ENCODE measurements at places on chromosomes 1 and 21.

DNA sequence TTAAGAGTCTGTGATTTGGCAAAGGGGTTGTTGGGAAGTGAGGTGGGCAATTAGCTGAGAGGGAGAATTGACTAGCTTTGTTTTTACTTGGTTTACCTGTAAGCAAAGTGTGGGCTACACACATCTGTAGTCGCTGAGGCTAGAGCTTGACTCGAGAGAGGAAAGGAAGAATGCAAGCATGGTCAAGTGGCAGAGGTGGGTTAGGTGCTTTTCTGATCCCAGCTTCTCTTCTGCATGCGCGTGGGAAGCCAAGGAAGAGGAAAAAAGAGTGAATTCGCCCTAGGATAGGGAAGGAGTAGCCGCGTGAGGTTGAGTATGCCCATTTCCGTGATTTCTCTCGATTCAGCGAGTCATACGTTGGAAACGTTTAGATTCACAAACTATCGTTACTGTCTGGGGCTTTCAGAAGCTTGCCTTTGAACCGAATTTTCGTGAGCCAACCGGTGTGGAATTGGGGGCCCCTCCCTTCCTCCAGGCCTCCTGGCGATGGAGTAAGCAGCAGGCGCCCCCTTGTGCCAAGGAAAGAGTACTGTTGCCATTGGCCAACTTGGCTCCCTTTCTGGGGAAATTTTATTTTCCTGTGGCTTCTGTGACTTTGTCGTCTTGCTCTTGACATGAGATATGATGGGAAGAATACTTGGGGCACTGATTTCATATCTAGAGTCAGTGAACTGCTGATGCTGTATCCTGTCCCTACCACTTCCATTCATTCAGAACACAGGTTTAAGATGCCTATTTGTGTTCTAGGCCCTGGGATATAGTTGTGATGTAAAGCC lies 1.3 kb downstream of the PIGV start:
- DNase-seq = peak; percentile 65

DNA sequence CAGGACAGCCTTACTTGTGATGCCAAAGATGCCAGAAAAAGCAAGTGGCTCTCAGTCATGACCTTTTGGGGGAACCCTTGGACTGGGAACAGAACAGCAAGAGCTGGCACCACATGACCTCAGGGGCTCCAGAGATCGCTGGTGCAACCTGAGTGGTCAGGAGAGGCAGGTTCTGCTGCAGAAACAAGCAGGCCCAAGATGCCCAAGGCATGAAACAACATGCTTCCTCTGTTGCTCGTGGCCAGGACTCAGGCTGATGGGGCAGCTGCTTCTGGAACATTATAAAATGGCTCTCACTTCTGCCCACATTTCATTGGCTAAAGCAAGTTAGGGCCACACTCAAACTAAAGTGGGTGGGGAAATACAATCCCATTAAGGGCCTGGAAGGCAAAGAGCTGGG lies 17.7 kb upstream of the CLSTN1 start:
- DNase-seq = no peak

DNA sequence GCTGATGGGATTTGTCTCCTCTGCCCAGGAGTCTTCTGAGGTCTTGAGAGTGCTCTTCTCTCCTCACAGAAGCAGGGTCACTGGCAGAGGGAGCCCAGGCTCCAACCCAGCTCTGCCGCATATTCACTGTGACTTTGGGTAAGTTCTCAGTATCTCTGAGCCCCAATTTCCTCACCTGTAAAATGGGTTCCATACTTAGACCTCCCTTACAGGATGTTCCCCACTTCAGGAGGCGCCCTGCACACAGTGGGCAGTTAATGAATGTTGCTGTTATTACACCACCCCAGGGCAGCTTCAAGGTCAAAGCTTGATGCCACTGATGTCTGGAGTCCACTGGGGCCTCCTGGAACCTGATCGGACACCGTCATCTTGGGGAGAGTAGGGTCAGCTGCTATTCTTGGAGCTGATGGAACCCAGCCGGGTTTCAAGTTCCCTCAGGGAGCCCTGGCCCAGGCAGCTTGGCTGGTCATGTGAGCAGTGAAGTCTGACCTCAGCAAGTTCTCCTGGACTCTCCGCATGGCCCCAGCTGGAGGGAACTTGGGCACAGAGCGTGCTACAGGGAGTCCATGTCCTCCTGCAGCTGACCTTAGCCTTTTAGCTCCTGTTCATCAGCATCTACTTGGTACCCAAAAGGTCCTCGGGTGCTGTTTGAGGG lies 21.8 kb downstream of the COA7 start:
- no peak for DNase-seq

- DNase-seq = no peak
These were observed 111.8 kb downstream of the FGGY start for GRCh38 chr1:59408608-59409240.

DNA sequence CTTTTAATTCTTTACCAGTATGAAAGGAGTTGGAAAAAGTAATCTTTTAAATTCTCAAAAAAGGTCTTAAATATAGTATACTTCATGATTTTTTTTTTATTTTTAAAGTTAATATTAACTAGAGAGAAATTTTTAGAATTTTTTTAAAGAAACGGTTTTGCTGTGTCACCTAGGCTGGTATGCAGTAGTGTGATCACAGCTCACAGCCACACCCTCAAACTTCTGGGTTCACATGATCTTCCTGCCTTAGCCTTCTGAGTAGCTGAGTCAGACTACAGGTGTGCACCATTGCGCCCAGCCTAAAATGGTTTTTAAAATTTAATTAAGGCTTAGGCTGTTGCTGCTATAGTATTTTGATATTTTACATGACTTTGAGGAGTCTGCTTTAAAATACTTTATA lies 52.4 kb downstream of the TLCD4 start:
- DNase-seq = no peak

GRCh38 chr1:46802081-46802480 lies 3.2 kb downstream of the CYP4B1 start:
- DNase-seq = no peak

GRCh38 chr1:9881838-9882249 lies 28.2 kb downstream of the CTNNBIP1 start:
- DNase-seq = no peak

- DNase-seq = no peak
These were observed 268.0 kb downstream of the ATG4C start for GRCh38 chr1:63051886-63052285.

DNA sequence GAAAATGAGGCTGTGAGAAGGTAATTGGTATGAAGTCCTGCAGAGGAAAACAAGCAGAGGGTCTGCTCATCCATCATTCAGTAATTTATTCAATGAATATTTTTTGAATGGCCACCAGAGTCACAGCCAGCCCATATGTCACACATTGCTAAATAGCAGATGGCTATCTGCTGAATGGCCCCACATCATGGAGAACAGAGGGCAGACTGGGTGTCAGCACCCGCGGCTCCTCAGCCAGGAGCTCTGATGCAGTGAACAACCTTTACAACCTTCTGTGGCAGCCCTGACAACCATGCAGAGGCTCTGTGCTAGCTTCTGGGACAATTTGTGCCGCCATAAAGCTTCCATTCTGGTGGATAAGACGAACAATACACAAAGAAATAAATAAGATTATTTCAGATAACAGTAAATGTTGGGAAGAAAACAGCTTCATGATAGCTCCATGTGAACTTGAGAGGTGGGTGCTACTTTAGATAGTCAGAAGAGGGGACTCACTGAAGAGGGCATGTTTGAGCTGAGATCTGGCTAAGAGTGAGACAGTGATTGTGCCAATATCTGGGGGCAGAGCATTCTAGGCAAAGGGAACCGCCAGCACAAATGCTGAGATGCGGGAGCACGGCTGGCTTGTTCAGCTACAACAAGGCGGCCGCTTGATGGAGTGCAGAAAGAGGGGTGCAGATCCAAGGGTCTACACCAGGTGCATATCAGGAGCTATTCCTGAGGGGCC lies 2.8 kb upstream of the C1orf210 start:
- no peak for DNase-seq

DNA sequence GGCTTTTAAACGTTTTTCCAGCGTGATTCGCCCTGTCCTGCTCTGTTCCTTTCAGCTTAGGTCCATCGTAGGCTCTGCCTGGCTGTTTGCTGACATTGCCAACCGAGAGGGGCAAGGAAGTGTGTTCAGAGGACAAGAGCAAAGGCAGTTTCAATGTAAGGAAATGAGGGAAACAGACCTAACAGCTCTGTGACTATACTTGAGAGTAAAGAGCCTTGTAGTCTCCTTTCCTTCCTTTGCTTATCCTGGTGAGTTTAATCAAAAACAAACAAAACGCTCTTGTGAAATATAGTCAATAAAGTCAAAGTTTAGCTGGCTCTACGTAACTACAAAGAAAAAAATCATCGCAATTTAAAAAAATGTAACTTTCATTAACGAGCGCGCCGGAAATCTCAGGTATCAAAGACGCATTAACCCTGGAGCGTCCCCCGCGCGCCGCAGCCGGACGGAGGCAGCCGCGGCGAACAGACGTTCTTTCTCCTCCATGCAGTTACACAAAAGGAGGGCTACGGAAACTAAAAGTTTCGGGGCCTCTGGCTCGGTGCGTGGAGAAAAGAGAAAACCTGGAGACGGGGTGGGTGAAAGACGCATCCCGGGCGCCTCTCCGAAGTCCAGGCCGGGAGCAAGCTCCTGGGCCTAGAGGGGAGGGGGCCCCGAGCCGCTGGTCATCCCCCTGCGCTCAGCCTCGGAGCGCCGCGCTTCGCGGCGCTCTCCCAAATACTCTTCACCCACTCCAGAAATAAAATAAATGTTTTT lies 617 bp upstream of the ADGRL2 start:
- no peak for DNase-seq

DNA sequence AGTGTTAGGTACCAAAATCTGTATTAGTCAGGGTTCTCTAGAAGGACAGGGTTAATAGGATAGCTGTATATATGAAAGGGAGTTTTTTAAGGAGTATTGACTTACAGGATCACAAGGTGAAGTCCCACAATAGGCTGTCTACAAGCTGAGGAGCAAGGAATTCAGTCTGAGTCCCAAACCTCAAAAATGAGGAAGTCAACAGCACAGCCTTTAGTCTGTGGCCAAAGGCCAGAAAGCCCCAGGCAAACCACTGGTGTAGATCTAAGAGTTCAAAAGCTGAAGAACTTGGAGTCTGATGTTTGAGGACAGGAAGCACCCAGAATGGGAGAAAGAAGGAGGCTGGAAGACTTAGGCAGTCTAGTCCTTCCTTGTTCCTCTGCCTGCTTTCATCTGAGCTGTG lies 487.5 kb upstream of the CHRM3 start:
- no peak for DNase-seq

- DNase-seq = no peak
These were observed 111.1 kb downstream of the CLIC6 start for GRCh38 chr21:34779860-34780259.

- DNase-seq = no peak
These were observed 669.6 kb downstream of the PTPRC start for GRCh38 chr1:199308349-199308846.

GRCh38 chr1:67143966-67144365 lies 9.2 kb upstream of the C1orf141 start:
- no peak for DNase-seq

DNA sequence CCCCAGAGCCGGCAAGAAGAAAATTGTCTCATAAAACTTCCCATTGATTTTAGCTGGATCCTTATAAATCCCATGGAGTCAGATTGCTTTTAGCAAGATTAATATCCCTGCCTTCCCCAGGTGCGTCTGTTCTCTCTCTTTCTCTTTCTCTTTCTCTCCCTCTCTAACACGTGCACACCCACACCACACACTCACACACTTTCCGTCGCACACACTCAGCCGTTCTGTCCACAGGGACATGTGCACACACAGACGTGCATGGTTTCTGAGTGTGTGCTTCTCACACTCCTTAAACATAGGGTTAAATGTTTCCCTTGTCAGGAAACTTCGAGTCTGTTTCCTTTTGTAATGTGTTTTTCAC lies 98.7 kb upstream of the NFIA start:
- no peak for DNase-seq

GRCh38 chr1:113545626-113546025 lies 155.3 kb downstream of the MAGI3 start:
- DNase-seq = no peak

- no peak for DNase-seq
These were observed 318.5 kb upstream of the DUSP10 start for GRCh38 chr1:222060210-222060916.

All from stimulated activated CD8-positive, alpha-beta memory T cell treated with anti-CD3 and anti-CD28 coated beads, Interleukin-7, amount 100 ng/mL, for 24 hours (primary cell).